SW480 (cell line): ENCODE measurements at places on chromosomes 3 and 15.

DNA sequence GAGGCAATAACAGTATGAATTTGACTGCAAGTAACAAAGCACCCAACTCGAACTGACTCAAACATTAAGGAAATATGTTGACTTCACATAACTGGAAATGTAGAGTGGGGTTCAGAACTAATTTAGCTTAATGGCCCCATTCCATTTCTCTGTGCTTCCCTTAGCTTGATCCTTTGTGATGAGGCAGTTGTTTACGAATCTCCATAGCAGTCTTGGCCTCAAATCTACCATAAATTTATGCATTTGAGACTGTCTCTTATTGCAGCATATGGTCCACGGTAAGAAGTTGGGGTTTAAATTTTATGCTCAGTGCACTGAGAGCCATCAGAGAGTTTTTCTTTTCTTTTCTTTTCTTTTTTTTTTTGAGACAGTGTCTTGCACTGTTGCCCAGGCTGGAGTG lies 148.7 kb upstream of the POU1F1 start:
- DNase-seq, result no peak

- no peak for DNase-seq
Observed at GRCh38 chr15:39947401-39948197, 13.7 kb downstream of the EIF2AK4 start.

- no peak for DNase-seq
Observed at GRCh38 chr3:183189641-183190040, 27.1 kb upstream of the LAMP3 start.

- DNase-seq, result peak; percentile 67
Observed at GRCh38 chr3:105527949-105528348, 161.2 kb downstream of the ALCAM start.

DNA sequence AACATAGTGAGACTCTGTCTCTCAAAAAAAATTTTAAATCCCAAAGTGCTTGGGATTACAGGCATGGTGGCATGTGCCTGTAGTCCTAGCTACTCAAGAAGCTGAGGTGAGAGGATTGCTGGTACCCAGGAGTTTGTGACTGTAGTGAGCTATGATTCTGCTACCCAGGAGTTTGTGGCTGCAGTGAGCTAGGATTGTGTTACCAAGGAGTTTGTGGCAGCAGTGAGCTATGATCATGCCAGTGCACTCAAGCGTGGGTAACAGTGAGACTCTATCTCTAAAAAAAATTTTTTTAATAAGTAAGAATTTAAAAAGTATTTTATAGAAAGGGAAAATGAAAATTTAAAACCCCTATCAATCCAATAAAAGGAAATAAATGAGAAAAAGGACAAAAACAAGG lies 69.5 kb downstream of the FAIM start:
- DNase-seq, result no peak

GRCh38 chr3:135895106-135895733 lies 70.3 kb upstream of the PPP2R3A start:
- peak; percentile 74 for DNase-seq

GRCh38 chr15:66573719-66574595 lies 8.2 kb upstream of the LCTL start:
- DNase-seq, result no peak

GRCh38 chr3:22587446-22587845 lies 615.7 kb upstream of the UBE2E2 start:
- no peak for DNase-seq

DNA sequence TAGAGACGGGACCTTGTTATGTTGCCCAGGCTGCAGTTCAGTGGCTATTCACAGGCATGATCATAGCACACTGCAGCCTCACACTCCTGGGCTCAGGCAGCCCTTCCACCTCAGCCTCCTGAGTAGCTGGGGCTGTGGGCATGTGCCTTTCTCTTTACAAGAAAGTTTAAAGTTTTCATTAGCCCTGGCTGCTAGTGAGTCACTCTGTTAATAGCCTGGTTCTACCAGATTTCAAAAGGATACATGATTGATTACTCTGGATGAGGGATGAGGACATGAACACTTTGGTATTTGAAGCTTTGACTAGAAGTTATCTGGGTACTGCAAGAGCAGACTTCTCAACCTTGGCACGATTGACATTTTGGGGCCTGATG lies 95.1 kb downstream of the DHX36 start:
- no peak for DNase-seq

DNA sequence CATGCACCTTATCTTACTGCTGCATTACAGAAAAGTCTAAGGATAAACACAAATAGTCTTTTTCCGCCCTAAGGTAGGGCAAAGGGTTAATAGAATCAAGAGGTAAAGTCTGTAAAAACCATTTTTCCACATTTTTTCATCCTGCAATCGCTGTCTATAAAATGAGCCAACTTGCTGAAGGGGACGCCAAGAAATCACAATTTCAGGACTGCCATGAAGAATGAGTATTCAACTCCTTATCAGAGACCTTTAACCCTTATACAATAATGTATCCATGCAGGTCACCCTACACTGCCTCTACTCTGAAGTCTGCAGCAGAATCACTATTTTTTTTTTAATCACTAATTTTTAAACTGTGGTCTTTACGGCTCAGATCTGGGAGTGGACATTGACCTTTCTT lies 1.1 kb upstream of the DNAJC13 start:
- DNase-seq, result no peak

- DNase-seq, result peak; percentile 55
Observed at GRCh38 chr3:151168269-151169094, 34.5 kb downstream of the GPR171 start.

DNA sequence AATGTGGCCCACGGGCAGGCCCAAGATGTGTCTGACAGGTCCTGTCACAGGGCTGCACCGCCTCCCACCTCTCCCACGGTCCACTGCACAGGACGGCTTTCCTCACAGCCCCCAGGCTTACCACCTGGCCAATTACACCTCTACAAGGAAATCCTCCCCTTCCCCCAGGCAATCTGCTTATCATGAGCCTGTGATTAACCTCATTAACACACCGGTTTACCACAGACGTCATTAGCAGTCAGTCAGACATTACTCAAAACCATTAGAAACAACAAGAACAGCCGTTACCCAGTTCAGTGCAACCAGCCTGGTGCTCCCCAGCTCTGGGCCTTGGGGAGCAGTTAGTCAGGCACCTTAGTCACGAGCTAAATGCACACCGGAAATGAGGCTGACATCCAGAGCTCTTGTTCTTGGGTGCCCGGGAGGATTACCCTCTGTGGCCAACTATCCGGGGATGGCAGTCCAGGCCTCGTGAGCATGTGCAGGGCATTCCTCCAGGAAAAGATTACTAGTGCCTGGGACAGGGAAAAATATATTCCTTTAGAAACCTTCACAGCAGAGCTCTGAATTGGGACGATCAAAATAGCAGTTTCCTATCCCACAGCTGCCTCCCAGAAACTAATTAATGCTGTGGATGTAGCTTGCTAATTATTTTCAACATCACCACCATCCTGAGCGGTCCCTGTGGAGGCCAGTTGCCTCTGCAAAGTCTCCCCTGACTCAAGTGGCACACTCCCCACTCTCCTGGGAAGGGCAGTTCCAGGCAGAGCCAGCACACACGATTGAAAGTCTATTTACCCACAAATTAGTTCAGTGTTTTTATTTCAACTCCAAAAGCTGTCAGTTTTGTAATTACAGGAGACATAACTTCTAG lies 117.4 kb upstream of the ZBED2 start:
- no peak for DNase-seq

- peak; percentile 27 for DNase-seq
Observed at GRCh38 chr15:33242165-33242564, 47.7 kb upstream of the FMN1 start.
